ENCODE measurements at places on chromosomes 13 and 19. TPM values are rescaled to one million over a fixed set of nuclear protein-coding genes. Genes with fewer than 3 reads are reported as not detected.

The ZNF175 gene
- total RNA-seq, result 13.8 TPM

The RAB4B gene
- 45.4 TPM for total RNA-seq

The COX7A1 gene
- total RNA-seq, result 79.4 TPM

The ACP7 gene
- total RNA-seq, result not detected

The DZIP1 gene
- total RNA-seq, result 7.1 TPM

The CCDC169 gene
- total RNA-seq, result 0.55 TPM

The CBARP gene
- total RNA-seq, result 1.0 TPM

The IGFL2 gene
- not detected for total RNA-seq

The FOXO1 gene
- total RNA-seq, result 29.4 TPM

All from upper lobe of right lung (tissue), 1 donor.